ENCODE measurements at places on chromosomes 1 and 21.

- no peak for DNase-seq
These were observed 7.4 kb downstream of the PLEKHN1 start for GRCh38 chr1:973459-974292.

DNA sequence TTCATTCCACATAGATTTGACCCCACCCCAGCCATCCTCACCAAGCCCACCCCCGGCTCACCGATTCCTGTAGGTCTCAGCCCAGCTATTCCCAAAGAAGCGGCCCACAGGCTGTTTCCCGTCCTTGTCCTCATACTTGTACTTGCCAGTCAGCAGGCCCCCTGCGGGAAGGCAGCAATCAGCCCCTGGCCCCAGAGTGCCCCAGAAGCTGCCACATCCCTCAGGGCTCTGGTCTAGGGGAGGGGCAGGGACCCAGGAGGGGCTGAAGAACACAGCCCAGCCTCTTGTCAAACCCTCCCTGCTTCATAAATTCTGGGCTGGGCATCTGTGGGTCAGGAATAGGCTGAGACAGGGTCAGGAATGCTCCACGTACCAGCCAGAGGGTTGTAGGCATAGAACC lies 5.0 kb downstream of the AKR7A2 start:
- no peak for DNase-seq

- no peak for DNase-seq
These were observed 150.6 kb downstream of the CRB1 start for GRCh38 chr1:197418693-197419092.

- DNase-seq, result no peak
These were observed 633.8 kb downstream of the PTPRC start for GRCh38 chr1:199272628-199273086.

- no peak for DNase-seq
These were observed 143.4 kb downstream of the SYF2 start for GRCh38 chr1:25088946-25089345.

DNA sequence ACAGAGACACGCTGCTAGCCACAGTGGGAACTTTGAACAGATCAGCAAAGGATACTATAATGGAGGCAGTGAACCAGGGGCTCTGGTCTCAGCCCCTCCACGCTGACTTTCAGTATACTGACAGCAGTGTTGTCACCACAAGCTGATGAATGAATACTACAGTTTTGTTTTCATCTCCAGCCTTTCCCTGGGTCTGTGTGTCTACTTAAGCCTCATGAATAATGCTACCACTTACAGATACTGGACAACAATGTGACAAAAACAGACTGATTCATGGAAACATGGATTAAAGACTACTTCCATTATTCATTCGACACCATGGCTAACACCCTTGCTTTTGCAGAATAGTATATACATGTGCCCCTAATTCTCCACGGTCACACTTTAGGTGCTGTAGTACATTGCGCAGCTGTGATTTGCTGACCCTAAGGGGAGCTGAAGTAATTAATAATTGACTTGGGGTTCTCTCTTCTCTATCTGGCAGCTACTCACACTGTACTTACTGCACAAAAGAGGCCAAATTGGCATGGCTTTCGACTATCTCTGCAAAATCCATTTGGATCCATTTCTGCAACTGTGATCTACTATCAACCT lies 203.2 kb upstream of the LYPLAL1 start:
- DNase-seq, result no peak

GRCh38 chr1:117618450-117619122 lies 12.7 kb downstream of the TENT5C start:
- DNase-seq, result no peak

DNA sequence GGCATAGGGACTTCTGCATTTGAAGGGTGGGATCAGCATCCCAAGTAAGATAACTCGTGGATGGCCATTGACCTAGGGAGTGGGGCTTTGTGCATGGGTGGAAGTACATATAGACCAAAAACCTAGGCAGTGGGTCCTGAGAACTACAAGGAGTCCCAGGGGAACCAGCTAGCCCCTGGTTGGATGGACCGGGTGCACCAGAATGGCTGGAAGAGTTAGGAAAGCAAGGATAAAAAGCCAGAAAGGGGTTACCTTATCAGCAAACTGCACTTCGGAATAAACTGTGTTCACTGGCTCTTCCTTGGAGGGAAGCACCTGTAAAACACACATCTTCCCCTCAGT lies 26.6 kb upstream of the SLAMF6 start:
- DNase-seq, result no peak

DNA sequence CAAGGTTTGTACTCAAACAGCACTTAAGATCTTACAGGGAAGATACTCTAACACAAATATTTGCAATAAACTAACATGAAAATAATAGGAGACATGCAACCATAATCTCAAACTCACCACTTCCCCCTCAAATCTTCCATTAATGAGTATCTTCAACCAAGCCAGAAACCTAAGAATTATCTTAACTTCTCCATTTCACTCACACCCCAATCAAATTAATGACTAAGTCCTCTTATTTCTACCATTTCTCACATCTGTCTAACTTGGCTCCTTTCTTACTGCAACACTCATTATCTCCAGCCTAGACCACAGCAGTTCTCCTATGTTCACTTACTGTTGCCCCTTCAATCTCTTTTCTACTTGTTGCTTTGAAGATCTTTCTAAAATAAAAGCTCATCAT lies 10.4 kb downstream of the RBBP5 start:
- no peak for DNase-seq

GRCh38 chr1:84884671-84885389 lies 8.2 kb downstream of the LPAR3 start:
- no peak for DNase-seq

DNA sequence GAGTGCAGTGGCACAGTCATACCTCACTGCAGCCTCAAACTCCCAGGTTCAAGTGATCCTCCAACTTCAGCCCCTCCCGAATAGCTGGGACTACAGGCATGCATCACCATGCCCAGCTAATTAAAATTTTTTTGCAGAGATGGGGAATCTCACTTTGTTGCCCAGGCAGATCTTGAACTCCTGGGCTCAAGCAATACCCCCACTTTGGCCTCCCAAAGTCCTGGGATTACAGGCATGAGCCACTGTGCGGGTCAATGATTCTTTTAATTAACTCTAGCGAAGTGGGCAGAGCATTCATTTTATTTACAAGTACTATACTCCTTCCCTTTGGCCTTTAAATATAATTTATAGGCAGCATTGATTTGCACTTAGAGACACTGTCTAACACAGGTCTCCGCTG lies 2.5 kb upstream of the OTUD3 start:
- DNase-seq, result no peak

- no peak for DNase-seq
These were observed 33.3 kb downstream of the COQ8A start for GRCh38 chr1:226973371-226973897.

DNA sequence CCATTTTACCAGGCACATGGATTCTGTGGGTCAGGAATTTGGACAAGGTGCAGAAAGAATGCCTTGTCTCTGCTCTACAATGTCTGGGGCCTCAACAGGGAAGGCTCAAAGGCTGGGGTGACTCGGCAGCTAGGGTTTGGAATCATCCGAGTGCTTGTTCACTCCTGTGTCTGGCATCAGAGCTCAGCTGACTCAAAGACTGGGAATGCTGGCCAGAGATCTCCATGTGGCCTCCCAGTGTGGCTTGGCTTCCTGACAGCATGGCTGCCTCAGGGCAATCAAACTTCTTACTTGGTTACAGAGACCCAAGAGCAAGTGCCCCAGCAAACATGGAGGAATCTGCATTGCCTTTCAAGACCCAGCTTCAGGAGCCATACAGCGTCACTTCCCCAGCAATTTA lies 110.5 kb downstream of the TOMM20 start:
- no peak for DNase-seq

DNA sequence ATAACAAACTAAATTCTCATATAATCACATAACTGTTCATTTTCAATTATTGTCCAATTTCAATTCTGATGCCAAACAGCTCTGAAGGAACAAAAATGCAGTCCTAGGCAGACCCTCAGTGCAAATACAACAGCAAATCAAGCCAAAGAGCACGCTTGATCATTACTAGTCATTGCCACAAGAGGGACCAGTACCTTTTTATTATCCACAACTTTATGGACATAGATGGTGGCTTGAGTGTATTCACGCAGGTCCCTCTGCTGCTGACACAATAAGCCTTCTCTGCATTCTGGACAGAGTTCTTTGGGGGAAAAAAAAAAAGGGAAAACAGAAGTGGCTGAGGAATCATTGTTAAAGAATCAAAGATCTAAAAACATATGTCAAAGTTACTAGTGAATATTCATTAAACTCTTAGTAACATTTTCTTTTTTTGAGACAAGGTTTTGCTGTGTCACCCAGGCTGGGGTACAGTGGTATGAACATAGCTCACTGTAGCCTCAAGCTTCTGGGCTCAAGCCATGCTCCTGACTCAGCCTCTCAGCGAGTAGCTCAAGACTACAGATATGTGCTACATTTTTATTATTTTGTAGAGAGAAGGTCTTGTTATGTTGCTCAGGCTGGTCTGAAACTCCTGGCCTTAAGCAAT lies 34.3 kb upstream of the RAP1GAP start:
- peak; percentile 30 for DNase-seq

GRCh38 chr1:226990133-226990716 lies 50.1 kb downstream of the COQ8A start:
- DNase-seq, result no peak

GRCh38 chr1:8639148-8639547 lies 178.3 kb downstream of the RERE start:
- no peak for DNase-seq

DNA sequence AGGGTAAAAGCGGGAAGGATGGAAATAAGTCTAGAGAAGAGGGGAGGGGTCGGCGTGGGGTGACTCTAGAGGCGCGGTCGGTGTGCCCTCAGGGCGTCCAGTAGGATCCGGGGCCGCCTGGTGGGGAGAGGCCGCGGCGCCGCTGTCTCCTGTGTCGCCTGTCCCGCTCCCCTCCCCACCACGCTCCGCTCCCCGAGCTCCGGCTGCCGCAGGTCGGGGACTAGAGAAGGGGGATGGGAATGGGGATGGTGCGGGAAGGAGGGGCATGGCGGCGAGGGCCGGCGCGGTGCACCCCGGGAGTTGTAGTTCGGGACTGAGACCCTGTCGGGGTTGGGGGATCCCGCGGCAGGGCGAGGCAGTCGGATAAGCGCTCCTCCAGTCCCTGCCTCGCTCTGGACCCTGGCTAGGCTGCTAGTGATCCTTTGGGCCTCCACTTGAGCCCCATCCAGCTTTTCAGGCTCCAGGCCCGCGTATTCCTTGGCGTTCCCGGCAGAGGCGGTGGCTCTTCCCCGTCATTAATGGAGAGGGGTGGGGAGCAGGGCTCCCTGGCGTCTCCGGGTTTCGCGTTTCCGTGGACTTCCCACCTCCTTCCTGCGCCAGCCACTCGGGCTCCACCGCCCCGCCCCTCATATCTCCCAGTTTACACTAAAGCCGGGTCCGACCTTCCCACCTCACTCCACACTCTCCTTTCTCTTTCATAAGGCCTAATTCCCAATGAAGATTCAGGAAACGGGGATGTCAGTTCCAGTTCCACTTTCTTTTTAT lies at the start of gene ENTREP3:
ENTREP3 (minus strand) TSS at position 241 of the 765 bp plus-strand sequence. CDS start 606 bp downstream, outside the sequence.
- peak; percentile 98 for DNase-seq

DNA sequence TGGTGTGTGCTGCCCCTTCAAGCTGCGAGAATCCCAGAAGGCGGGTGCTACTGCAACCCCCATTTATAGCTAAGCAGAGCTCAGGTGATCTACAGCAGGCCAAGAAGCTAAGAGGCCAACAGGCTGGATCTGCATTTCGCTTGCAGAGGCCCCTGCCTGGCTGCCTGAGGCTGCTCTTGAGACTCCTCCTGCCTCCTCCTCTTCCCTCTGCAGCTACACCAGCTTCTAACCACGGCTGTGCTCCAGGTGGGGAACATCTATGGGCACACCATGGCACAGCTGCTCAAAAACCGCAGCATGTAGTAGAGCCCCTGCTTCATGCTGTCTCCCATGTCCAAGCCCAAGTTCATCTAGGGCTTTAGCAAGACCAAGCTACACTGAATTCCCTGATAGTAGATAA lies 72.9 kb upstream of the ZNF678 start:
- DNase-seq, result no peak

DNA sequence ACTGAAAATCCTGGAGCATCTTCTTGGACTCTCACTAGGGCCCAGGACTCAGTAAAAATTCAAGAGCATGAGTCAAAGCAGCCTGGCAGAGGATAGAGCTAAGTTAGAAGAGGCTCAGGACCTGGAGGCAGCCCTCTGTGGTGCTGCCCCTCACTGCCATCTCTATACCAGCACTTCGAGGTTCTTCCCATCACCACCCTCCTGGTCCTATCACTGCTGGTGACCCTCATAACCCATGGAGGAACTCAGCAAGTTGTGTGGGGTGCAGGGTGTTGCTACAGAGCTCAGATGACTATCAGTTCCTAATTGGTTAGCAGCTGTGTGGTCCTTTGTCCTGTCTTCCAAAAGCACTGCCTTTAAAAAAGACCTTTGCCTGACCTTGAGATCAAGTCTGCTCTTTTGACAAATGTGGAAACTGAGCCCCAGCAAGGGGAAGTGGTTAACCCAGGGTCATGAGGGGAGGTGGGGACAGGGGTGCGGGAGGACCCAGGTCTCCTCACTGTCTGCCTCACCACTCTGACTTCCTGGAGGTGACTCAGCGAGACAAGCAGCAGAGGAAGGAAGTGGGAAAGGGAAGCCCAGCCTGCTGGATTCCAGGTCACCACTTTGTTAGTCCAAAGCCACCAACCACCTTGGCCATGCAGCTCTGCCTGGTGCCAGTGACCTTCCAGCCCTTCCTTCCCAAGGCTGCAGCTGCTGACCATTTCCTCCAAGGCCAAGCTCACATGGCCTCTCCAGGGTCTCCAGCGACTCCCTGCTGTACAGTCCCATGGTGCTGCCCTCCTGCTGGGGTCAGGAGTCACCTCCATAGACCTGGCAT lies 199.4 kb upstream of the EDN2 start:
- DNase-seq, result no peak

- DNase-seq, result no peak
These were observed 90.2 kb upstream of the C1orf21 start for GRCh38 chr1:184296466-184297243.

GRCh38 chr1:17295292-17295691 lies 12.7 kb upstream of the PADI4 start:
- no peak for DNase-seq

DNA sequence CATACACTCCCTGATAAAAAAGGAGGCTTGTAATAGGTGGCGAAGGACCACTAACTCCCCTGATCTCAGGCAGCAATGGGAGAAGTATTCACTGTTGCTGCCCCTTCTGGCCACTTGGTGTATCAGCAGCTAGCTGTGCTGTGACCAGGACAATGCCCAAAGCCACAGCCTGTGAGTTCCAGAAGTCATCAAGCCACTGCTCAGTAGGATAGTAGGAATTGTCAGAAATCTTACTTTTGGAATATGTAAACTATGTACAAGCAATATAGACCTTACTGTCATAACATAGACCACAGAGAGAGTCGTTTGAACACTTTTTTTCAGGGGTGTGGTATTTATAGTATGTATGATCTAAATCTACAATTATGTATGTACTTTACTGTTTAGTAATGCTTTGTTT lies 248.3 kb upstream of the CAMK1G start:
- DNase-seq, result peak; percentile 31
